ENCODE measurements at places on chromosomes 2 and 18.

- DNase-seq = no peak
Measured at GRCh38 chr2:86337244-86337835, at the start of gene REEP1. Gene REEP1, minus strand, starts transcription at chr2:86337626. Its CDS starts 116 bp downstream, at chr2:86337510.

GRCh38 chr2:216216951-216217903 is 108.1 kb downstream of the XRCC5 start:
- DNase-seq = no peak

- no peak for DNase-seq
Measured at GRCh38 chr2:36382472-36382871, 26.9 kb downstream of the CRIM1 start.

DNA sequence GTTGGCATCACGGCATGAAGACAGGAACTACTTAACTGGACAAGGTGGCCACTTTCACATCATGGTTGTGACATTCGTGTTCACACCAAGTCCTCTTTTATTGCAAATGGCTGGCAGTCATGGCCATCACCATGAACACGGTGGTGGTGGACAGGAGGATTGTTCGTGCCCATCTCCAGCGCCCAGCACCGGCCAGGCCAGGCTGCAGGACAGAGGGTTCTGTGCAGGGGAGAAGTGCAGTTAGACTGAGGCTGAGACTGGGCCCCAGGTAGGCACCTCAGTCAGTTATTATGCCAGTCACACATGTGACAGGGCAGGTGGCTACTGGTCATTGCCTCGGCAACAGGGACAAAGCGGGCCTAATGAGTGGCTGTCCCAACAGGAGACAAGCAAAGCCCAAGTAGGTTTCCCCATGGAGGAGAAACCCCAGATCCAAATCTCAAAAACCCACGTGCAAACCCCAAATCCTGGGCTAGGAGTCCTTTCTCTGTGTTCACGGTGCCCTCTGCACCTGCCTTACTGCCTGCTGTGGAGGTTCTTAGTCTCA is 468.1 kb upstream of the MYT1L start:
- no peak for DNase-seq

DNA sequence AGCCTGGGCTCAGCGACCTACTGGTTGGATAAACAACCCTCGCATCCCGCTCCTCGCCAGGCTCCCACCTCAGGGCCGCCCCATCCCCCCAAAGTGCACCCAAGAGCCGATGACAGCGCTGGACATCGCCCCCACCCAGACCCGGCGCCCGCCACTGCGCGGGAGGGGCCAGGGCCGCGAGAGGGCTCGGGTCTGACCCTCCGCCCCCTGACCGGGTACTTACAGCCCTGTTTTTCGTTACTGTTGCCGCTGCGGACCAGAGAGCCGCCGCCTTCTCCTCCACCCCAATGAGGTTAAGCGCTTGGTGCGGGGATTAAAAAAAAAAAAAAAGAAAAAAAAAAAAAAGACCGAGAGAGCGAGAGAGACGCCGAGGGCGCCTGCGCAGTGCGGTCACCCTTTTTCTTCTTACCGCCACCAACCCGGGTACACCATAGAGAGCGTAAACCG is at the start of gene CLASP1:
TSS of gene CLASP1 (minus strand) at position 314 of the 447 bp plus-strand sequence. CDS start 43,567 bp downstream, outside the sequence.
- DNase-seq = no peak

GRCh38 chr18:48007955-48008701 is 77.7 kb upstream of the SMAD2 start:
- peak; percentile 34 for DNase-seq

DNA sequence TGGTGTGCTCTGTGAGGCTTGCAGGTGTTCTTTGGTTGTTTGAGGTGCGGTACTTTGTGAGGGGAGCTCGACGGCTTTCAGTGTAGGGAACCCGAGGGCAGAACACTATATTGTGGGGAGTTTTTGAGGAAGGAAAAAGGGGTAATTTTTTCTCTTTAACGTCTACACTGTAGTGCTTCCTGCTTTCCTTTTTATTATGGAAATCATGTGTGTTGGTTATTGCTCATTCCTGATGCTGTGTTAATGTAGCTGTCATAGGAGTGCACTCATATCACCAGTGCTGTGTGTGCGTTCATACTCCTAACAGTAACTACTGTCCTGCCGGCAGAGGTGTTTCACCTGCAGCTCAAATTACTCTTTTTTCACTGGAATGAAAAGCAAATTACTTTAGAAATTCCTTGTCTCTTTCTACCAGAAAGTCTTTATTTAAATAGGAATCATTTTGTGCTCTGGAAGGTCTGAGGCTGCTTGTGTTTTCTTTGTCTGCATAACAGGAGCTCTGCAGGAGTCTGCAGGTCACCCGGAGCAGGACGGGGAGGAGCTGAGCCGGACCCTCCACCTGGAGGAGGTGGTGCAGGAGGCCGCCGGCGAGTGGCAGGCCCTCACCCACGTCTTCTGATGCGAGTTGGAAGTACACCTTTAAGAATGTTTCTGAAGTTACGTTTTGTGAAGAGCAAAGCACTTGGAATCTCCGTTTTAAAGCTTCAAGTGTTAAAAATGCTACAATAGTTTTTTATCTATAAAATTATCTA is 145.5 kb downstream of the ZNF236 start:
- DNase-seq = no peak

- DNase-seq = no peak
Measured at GRCh38 chr2:188471166-188471565, 179.5 kb downstream of the GULP1 start.
